Omental fat pad (tissue), 4 donors: ENCODE measurements at places on chromosomes 4 and X. TPM values are rescaled to one million over a fixed set of nuclear protein-coding genes. Genes with fewer than 3 reads are reported as not detected.
A peak's percentile ranks its signal among the peaks of the same experiment; 100 is the strongest.

The DDIT4L gene
- 3.2 TPM for total RNA-seq

- DNase-seq, result no peak
These were observed 325.2 kb upstream of the AADAT start for GRCh38 chr4:170414961-170415360.

DNA sequence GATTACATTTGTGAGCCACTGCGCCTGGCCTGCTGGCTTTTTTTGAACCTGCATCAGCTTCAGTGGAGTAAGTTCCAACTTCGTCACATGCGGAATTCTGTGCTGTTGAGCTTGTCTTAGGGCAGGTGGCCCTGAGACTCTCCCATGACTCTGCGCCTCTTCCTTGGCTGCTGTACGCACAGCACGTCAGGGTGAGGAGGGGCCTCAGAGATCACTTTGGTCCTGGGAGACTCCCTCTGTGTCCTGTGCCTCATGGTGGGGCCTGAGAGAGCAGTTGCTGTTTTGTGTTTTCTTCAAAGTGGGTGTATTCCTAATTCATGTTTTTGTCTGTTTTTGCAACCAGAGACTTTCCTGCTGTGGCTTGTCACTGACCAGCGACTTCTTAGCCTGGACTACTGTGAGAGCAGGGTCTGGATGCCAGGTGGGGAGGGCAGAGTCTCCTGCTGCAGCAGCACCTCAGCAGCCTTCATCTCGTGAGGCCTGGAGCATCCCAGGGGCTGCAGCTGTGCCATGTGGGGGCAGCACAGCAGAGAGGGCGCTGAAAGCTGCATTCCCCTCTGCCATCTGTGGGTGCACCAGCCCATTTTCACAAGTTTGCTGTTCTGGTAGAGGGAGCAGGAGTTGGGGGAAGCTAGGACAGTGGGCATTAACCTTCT is 107.8 kb downstream of the TNIP2 start:
- no peak for DNase-seq

DNA sequence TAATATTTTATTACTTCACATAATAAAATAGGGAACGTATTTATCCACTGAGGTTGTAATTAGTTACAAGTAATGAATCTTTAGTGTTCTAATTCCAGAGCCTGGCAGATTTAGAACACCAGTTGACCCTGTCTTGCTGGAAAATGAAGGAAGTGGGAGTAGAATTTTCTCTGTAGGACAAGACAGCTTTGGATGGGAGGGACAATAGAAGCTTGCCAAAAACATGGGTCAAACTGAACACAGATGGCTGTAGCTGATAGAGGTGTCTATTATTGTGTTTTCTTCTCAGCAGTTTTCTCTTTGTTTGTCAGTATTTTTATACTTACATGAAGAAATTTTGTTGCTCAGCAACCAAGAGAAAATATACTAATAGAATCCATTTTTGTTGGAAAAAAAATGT is 20.2 kb downstream of the FAT4 start:
- DNase-seq, result no peak

The SGMS2 gene
- total RNA-seq, result 20.2 TPM

The MTNR1A gene
- total RNA-seq, result not detected

The ODAPH gene
- total RNA-seq, result not detected

DNA sequence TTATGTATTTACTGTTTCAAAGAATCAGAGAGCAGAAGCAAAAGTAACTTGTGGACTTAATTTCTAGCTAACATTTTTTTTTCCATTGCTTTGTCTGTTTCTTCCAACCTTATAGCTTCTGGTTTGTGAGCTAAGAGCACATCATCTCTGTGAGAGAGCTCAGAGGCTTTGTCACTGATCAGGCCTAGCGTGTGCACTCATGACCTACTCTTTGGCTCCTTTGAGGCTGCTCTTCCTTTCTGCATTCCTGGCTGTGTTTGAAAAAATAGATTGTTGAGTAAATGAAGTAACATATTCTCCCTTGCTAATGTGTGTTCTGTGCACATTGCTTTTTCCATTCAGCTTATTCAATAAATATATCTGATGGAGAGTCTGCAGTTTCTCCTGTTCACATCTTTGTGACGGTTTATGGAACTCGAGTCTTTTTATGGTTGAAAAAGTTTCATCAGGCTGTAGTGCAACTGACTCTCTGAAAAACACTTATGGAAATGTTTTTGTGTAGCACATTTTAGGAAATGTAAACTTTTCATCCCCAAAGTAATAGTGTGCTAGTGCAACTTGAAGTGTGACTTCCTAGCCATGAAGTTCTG is 133.0 kb downstream of the RAPGEF2 start:
- no peak for DNase-seq

The FOXP3 gene
- not detected for total RNA-seq

The XAGE1A gene
- not detected for total RNA-seq

GRCh38 chrX:63656871-63657580 is 128.0 kb downstream of the ARHGEF9 start:
- no peak for DNase-seq

The FGF13 gene
- total RNA-seq, result 10.4 TPM

The AREG gene
- total RNA-seq, result 202 TPM

DNA sequence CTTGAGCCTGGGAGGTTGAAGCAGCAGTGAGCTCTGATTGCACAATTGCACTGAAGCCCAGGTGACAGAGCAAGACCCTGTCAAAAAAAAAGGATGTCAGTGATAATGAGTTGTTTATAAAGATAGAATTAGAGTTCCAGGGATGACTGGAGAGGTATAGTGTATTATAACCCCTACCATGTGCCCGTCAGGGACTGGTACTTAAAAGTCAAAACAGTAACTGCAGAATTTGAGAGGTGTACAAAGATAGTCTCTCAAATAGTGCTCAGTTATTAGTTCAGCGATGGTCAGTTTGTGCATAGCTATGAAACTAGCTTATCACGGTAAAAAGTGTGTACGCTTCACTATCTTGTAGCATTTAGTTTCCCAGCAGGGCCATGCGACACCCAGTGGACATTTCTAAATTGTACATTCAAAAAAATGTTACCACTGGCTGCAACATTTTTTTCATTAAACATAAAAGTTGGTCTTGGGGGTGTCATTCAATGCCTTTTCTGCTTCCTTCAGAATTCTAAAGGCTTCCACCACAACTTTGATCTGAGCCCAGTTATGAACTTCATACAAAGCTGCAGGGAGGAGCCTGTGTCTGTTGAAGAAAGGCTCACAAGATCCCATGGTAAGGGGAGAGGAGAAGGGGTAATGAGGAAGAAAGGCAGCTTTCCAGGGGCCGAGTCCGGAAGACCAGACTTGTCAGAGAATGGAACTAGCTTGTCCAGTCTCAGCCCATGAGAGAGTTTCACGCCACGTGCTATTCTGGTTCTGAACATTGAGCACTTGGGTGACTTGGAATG is 9.2 kb upstream of the GYG2 start:
- no peak for DNase-seq

- no peak for DNase-seq
These were observed 11.8 kb downstream of the SLC25A14 start for GRCh38 chrX:130351567-130351966.

- peak; percentile 69 for DNase-seq
These were observed 1.6 kb downstream of the PRICKLE3 start for GRCh38 chrX:49184294-49185281.

DNA sequence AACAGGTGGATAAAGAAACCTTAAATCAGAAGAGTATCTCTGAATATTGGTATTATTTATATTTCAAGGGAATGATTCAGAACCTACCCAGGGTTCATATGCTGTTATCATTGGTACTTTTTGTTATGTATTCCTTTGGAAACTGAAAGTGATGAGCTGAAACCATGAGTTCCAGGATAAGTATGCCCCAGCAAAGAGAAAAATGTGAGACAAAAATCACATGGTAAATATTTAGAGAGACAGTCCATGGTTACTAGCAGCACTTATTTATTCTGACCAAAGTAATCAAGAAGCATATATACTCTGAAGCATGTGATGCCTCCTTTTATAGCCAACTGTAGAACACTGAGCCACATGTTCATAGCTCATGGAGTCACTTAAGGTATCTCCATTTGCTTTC is 277.7 kb downstream of the ARAP2 start:
- no peak for DNase-seq

DNA sequence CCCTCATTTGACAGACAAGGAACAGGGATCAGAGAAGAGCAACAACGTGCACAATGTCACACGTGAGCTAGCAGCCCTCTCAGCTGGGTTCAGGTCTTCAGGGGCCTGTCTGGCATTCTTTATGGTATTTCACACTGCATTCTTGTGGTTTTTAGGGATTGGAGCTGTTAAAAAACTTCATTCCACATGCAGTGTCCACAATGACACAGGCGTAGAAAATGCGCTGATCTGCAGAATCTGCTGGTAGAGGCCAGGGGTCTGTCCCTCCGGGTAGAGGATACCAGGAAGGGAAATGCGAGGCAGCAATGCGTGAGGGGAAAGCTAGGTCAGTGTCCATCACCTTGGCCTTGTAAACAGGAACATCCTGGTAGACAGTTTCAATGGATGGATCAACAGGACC is 36.6 kb downstream of the MAP7D3 start:
- DNase-seq, result no peak

The MID2 gene
- 37.9 TPM for total RNA-seq

DNA sequence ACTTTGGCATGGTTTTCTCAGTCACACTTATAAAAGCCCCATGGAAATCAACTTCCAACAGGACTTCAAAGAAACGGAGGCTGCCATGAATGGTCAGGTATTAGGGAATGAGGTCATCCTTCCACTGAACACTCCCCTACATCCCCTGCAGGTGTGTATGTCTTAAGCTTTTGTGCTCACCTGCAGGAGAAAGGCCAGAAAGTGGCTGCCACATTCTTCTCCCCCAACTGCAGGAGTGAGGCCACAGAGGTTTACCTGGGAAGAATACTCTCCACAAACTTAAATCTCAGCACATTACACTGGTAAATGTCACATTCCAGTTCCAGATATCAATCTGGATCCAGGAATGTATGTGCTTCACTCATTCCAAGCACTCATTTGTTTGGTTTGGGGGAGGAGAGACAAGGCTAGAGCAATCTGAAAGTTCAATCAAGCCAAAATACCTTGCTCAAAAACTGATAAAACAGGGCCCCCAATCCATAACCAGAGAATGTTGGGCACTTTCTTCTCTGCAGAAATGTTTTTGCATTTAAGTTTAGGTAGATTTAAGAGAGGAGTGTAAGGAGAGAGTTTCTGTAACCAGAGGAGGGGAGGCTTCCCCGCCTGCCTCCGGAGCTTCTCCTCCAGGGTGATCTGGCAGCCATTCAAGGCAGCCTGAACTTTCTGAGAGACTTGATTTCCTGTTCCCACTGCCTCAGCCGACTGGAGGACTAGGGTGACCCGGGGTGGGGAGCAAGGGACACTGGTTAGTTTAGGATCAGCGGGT is 15.4 kb downstream of the FAM9C start:
- no peak for DNase-seq

DNA sequence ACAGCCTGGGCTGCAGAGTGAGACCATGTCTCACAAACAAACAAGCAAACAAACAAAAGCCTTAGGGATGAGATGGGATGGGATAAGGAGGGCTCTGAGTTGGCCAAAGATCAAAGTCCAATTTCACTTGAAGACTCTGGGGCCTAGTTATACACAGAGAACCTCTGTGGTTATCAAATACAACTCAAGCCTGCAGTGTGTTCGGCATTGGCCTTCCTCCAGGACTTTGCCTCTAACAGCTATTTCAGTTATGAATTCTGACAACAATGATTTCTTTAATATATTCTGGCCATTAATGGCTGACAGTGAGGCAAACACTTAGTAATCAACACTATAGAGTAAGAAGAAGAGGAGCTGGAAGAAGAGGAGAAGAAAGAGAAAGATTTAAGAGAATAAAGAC is 171.1 kb downstream of the PDGFRA start:
- DNase-seq, result no peak

DNA sequence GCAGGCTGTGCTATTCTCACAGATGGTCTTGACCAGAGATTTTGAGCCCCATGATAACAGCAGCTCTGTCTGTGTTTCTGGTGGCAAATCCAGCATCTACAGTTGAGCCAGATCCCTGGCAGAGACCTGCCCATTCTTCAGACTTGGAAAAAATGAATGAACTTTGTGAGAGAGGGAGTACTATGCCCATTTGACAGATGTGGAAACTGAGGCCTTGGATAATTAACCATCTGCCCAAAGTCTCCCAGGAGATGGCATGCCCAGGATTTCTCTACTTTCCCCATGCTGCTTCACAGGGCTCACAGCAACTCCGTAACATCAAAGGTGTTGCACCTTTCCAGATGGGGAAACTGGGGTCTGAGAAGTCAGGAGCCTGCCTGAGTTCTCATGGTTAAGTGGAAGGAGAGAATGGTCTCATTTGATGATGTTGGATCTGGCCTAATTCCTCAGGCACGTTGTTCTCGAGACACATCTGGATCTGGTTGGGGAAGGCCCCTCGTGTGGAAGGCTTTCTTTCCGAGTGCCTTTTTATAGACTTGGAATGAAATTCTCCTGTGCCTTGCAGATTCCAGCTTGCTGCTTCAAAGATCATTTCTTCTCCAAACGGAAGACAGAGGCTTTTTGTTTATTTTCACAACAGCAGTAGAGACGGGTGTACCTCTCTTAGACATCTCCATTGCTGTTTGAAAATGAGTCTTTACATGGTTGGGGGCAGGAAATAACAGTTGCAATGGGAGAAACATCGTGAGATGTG is 73.3 kb upstream of the STX18 start:
- DNase-seq, result no peak

DNA sequence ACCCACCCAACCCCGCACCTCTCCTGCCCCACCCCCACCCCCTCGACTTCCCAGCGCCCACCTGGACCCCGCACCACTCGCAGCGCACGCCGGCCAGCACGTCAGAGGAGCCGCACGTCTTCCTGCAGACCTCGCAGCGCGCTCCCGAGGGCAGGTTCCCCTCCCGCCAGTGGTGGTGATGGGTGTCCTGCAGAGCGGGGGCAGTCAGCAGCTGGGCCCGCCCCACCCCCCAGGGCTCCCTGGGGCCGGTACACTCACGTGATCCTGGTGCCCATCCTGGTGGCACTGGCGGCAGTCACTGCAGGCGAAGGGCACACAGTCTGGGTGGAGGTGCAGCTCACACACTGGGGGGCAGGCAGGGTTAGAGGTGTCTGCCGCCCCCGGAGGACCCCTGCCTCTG is 5.1 kb downstream of the DGKQ start:
- no peak for DNase-seq

DNA sequence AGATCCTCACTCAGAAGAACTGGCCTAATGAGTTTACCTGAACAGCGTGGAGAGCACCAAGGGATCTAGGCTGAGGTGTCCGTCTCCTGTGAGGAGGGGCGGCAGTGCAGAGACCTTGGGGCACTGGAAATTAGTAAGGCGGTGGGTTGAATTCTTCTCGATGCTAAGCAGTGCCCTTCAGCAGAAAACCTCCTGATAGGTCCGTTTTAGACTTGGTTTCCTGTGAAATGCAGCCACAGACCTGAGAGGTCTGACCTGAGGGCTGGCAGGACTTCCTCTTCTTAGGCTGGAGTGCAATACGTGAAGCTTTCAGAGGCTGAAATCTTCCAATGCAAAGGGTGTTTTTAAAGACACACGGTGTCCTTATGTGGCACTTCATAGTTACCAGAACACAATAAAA is at the start of gene CLNK:
CLNK (minus strand) TSS at position 138 of the 400 bp plus-strand sequence. CDS start 16,899 bp downstream, outside the sequence.
- no peak for DNase-seq

DNA sequence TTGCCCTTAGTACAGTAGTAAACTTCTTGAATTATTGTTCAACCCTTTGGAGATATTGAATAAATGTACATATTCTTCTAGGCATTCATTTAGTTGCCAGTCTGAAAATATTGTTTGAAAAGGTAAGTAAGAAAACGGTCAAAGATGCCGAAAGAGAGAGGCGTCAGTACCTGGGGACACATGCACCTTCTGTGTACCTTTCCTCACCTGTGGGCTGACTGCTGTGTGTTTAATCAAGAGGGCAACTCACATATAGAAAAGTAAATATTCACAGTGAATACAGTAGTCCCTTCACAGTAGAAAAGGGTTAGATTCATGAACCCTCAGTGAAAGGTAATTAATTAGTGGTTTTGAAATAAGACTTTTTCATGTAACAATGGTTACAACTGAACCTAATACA is 6.9 kb downstream of the ANXA10 start:
- no peak for DNase-seq

The TASL gene
- total RNA-seq, result 3.1 TPM
